Suppressor macrophage treated with lipopolysaccharide for 4 hours (primary cell): ENCODE measurements at places on chromosomes 11 and 22.

- no peak for DNase-seq
Measured at GRCh38 chr11:35620795-35621194, 2.5 kb downstream of the FJX1 start.

GRCh38 chr11:31690041-31690440, 121.1 kb downstream of the PAX6 start:
- DNase-seq: no peak

DNA sequence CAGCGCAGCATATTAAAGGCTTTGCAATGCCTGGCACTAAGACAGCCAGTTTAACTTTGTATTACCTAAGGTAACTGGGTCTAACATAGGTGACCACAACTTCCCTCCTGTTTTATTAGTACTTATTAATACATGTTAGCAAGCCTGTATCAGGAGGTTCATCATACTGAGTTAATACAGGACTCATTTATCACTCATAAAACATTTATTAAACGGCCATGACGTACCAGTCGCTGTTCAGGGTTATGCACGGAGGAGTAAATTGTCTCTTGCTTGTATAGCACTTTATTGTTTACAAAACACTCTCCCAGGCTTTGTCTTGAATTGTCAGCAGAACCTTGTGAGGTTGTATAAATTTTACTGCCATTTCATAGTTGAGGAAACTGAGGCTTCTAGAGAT, 55.7 kb downstream of the TEAD1 start:
- DNase-seq: no peak

DNA sequence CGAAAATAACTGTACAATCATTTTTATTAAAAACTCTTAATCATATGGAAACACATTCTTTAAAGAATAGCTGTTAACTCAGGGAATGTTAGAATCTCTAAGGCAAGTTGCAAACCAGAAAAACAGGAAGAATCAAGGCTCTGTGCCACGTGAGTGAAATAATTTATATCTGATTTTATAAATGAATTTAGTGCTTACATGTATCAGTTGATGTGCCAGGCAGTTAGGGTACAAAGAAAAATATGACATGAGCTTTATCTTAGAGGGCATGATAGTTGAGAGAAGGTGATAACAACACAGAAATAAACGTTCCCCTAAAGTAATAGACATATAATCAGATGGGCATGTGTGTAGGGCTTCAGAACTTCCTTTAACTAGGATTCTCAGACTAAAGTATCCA, 734.5 kb upstream of the CCDC179 start:
- no peak for DNase-seq
